Type B pancreatic cell (in vitro differentiated cells): ENCODE measurements at places on chromosomes 13 and 19. TPM values are rescaled to one million over a fixed set of nuclear protein-coding genes. Genes with fewer than 3 reads are reported as not detected.

Gene MBD3L3
- not detected in 2 replicates for total RNA-seq

Gene ZNF85
- 12.3 and 21.7 TPM in 2 replicates for total RNA-seq

Gene ZSCAN18
- total RNA-seq, result 59.0 and 82.4 TPM in 2 replicates

Gene KLK1
- total RNA-seq, result 1.5 and 2.9 TPM in 2 replicates

Gene LIM2
- total RNA-seq, result 19.5 TPM in 1 of 2 replicates, not detected in the other

Gene F10
- total RNA-seq, result 34.4 and 53.6 TPM in 2 replicates

Gene C1QTNF9B
- not detected in 2 replicates for total RNA-seq

Gene ING1
- 17.8 and 18.0 TPM in 2 replicates for total RNA-seq

Gene APOC4
- not detected in 2 replicates for total RNA-seq

Gene VSIG10L
- total RNA-seq, result 2.4 and 5.9 TPM in 2 replicates

Gene ALOX5AP
- total RNA-seq, result 0.31 TPM in 1 of 2 replicates, not detected in the other

Gene KIR2DL3
- total RNA-seq, result not detected in 2 replicates

Gene C19orf73
- 2.3 and 2.6 TPM in 2 replicates for total RNA-seq

Gene NDUFA7
- total RNA-seq, result 46.8 and 52.5 TPM in 2 replicates

Gene IGFL1
- total RNA-seq, result 0.56 and 0.76 TPM in 2 replicates

Gene ZNF546
- 1.7 and 5.5 TPM in 2 replicates for total RNA-seq

Gene TEX26
- total RNA-seq, result not detected in 2 replicates

Gene ZNF440
- total RNA-seq, result 20.7 and 25.5 TPM in 2 replicates

Gene CLDND2
- total RNA-seq, result 0.97 TPM in 1 of 2 replicates, not detected in the other

Gene CASP14
- not detected in 2 replicates for total RNA-seq

Gene FAM98C
- 25.2 and 27.3 TPM in 2 replicates for total RNA-seq

Gene C19orf67
- total RNA-seq, result not detected in 2 replicates

Gene ZNF416
- 9.1 and 10.3 TPM in 2 replicates for total RNA-seq

Gene SLC8A2
- total RNA-seq, result 1.2 and 1.3 TPM in 2 replicates

Gene CYP2F1
- total RNA-seq, result not detected in 2 replicates

Gene RDH8
- total RNA-seq, result not detected in 2 replicates

Gene ZNF529
- total RNA-seq, result 19.3 and 23.9 TPM in 2 replicates

Gene ZFR2
- total RNA-seq, result 1.00 and 4.7 TPM in 2 replicates

Gene PNMA8B
- total RNA-seq, result 0.17 and 2.4 TPM in 2 replicates

Gene ZNF600
- 12.5 and 28.8 TPM in 2 replicates for total RNA-seq

Gene IZUMO2
- not detected in 2 replicates for total RNA-seq

Gene NDUFB7
- total RNA-seq, result 137 and 188 TPM in 2 replicates
